ENCODE measurements at places on chromosomes 7 and 10.

DNA sequence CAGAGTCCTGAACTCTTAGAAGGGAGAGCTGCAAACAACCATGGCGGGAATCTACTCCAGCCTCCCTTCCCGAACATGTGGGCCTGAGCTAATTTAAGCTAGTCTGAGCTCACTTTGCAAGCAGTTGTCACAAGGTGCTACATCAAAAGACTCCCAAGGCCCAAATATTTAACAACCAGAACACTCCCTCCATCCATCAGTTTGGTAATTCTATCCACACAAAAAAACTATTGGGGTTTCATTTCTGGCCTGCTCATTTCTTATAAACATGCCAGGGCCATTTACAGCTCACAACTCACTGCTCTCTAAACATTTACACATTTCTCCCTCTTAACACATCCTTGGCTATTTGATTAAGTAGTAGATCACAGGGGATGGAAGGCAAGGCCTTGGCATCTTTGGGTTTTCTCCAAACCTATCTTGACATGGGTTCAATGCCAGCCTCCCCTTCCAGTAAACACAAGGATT, 263.4 kb downstream of the KCNMA1 start:
- DNase-seq, result no peak

- no peak for DNase-seq
Measured at GRCh38 chr10:126930883-126931503, 25.8 kb downstream of the DOCK1 start.

DNA sequence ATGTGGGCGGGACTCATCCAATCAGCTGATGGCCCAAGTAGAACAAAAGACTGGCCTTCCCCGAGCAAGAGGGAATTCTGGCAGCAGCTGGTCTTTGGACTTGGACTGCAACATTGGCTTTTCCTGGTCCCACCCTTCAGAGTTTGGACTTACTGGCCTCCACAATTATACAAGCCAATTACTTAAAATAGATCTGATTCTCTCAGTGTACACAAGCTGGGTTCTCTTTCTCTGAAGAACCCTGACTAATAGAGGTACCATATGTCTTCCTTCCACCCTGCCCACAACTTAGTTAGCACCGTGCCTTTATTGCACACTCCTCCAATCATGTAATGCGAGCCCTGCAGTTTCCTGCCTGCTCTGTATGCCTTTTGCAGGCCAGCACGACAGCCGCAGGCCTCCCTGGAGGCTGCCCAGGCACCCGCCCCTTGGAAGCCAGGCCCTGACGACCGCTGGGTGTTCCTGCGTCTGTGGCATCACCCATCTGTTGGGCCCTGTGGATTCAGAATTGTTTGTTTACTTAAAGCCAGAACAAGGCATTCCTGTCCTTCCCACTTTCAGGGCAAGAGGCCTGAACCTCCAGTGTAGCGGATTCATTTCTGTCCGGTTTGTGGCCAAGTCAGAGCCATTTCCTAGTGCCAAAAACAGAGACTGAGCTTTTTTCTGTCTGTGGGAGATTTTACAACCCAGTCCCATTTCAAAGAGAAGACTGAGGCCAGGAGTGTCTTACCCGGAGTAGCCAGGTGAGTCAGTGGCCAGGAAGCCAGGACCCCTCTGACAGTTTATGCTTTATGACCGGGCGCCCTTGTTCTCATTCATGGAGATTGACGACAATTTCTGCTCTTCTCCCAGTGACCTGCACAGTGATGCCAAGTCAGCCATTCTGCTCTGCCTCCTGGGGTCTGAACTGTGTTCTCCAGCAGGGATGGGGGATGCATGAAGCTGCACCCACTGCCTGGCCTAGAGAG, 968 bp upstream of the INMT start:
- no peak for DNase-seq

- DNase-seq, result no peak
Measured at GRCh38 chr7:29976673-29977415, 12.8 kb downstream of the SCRN1 start.

GRCh38 chr7:22675421-22675820, 51.6 kb upstream of the IL6 start:
- no peak for DNase-seq

DNA sequence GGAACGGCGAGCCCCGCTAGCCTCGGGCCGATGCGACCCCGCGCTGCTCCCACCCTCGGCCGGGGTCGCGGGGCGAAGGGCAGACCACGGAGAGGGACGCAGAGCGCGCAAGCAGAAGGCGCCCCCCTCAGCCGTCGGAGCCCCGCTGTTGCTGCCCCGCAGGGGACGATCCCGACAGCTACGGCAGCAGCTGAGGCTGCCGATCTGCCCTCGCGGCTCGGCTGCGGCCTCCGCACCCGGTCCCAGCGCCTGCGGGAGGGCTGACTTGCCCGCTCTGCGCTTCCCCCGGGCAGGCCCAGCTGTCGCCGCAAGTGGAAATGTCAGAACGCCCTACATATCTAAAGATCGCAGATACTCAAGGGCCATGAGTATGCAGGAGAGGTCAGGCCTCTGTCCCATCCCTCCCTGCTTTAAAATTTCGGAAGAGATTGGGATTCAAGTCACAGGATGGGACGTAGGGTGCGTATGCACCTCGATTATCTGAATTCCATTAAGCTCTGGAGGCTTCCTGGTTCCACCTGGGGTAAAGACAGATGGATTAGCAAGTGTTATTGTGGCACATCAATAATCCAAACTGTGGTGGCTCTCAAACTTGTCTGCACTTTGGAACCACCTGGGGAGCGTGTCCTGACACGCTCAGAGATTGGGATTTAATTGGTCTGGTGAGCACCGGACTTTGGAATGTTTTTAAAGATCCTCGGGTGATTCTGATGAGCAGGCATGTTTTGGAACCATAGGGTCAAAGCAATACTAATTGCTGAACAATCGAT, at the start of gene CRPPA:
Gene CRPPA, minus strand, starts transcription at position 206 of the 770 bp plus-strand sequence. CDS start 216 bp downstream, outside the sequence.
- no peak for DNase-seq

- no peak for DNase-seq
Measured at GRCh38 chr10:96441322-96441885, 72.3 kb downstream of the TLL2 start.

- no peak for DNase-seq
Measured at GRCh38 chr10:95835149-95835860, 72.5 kb upstream of the CC2D2B start.

- no peak for DNase-seq
Measured at GRCh38 chr7:130387628-130388403, 7.5 kb downstream of the CPA1 start.

- no peak for DNase-seq
Measured at GRCh38 chr10:124086097-124086710, 7.2 kb downstream of the CHST15 start.

GRCh38 chr7:104825099-104825498, 188.9 kb upstream of the KMT2E start:
- no peak for DNase-seq

Data from neuronal stem cell (in vitro differentiated cells).